ENCODE measurements at places on chromosomes 12 and 14.

- DNase-seq, result no peak
These were observed 367.5 kb downstream of the DAD1 start for GRCh38 chr14:22221508-22221907.

- DNase-seq, result no peak
These were observed 84.1 kb upstream of the SLC38A2 start for GRCh38 chr12:46456356-46457334.

- no peak for DNase-seq
These were observed 29.1 kb downstream of the TMEM260 start for GRCh38 chr14:56608689-56609088.

GRCh38 chr14:76784266-76784874, 23.1 kb downstream of the VASH1 start:
- DNase-seq, result no peak

- DNase-seq, result no peak
These were observed 153.4 kb downstream of the TMEM132D start for GRCh38 chr12:129750421-129750820.

DNA sequence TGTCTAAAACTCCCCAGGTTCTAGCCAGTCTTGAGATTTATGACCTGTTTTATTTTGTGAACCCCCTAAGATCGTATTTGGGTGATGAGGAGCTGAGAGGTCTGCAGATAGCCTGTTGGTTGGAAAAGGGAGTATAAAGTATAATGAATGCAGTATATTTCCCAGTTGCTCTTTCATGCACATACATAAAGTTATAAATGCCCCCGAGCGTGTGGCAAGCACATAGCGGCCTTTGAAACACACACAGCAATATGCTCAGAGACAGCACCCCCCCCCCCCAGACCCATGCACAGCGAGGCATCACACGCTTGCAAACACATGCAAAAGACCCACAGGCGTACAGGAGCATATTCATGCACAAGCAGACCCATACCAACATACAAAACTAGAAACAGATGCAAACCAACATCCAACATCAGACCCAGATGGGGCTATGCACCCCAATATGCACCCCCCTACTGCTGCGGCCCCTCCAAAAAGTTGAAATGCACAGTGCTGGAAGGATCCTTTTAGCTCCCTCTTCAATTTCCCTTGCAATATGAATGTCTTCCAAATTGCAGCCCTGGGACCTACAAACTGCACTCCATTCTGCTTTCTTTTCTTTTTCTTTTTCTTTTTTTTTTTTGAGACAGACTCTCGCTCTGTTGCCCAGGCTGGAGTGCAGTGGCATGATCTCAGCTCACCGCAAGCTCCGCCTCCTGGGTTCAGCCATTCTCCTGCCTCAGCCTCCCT, 82.2 kb upstream of the TBX3 start:
- DNase-seq, result no peak

DNA sequence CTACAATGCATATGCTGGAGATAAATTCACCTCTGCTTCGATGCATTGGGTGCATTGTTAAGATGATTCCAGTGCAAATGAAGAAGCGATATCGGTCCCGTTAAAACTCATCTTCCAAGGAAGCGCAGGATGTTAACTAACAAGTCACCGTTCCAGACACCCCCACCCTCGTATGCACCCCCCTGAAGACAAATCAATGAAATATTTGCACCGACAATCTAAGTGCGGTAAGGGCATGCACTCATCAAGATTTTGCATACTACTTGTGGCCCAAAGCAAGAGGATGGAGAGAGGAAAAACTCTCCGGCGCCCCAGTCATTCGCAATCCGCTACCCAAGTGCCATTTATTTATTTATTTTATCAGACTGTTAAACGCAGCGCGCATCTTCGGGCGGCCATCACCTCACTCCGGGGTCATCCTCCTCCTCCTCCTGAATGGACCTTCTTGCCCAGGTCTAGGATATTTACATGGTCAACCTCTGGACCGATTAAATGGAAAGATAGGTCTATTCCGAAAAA, 1.2 kb downstream of the NOVA1 start:
- no peak for DNase-seq

DNA sequence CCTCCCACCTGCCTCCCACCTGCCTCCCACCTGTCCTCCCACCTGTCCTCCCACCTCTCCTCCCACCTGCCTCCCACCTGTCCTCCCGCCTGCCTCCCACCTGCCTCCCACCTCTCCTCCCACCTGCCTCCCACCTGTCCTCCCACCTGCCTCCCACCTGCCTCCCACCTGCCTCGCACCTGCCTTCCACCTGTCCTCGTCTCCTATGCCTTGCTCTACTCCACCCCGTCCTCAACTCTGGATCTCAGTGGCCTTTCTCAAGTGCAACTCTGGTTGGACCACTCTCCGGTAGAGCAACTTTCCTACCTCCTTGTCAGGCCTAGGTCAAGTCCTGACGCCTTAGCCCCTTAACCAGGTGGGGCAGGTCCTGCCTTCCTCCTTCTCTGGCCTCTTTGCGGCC, 29.3 kb upstream of the PEX5 start:
- DNase-seq, result no peak

- no peak for DNase-seq
These were observed 815 bp downstream of the DEGS2 start for GRCh38 chr14:100158566-100159093.
